ENCODE measurements at places on chromosomes 7 and 10.
A peak's percentile ranks its signal among the peaks of the same experiment; 100 is the strongest.

- DNase-seq: no peak
These were observed 220.2 kb downstream of the EMX2 start for GRCh38 chr10:117762819-117763172.

DNA sequence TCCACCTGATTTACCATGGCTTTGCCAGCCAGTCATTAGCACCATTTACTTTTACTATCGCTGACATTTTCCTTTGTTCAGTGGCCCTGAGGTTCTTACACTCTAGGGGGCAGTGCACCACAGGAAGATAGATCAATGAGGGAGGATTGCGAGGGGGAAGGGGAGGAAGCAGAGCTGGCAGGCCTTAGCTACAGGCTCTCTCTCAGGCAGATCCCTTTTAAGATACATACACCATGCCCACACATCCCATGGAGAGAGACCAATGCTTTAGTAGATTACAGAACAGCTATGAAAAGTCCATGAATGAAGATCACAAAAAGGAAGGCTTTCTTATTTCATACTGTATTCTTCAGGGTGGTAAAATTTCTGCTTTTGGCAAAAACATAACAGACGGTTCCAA lies 47.4 kb downstream of the DENND11 start:
- peak; percentile 71 for DNase-seq

GRCh38 chr10:49595003-49595712 lies 15.0 kb upstream of the SLC18A3 start:
- DNase-seq: no peak

DNA sequence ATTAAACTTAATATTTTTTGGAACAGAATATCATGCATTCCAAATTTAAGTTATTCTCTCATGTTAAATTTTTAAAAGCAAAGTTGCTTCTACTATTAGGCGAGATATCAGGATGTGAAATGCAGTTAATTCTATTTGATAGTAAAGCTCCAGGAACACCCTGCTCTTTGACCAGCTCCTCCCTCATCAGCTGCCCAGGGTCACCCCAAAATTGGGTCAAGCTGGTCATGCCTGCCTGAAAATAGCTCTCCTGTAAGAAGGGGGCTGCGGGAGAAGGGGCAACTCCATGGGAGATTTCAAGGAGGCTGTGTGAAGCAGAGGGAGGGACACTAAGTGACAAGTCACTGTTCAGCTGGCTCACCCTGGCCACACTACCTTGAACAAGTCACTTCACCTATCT lies 5.9 kb downstream of the PPP1R3C start:
- DNase-seq: no peak

DNA sequence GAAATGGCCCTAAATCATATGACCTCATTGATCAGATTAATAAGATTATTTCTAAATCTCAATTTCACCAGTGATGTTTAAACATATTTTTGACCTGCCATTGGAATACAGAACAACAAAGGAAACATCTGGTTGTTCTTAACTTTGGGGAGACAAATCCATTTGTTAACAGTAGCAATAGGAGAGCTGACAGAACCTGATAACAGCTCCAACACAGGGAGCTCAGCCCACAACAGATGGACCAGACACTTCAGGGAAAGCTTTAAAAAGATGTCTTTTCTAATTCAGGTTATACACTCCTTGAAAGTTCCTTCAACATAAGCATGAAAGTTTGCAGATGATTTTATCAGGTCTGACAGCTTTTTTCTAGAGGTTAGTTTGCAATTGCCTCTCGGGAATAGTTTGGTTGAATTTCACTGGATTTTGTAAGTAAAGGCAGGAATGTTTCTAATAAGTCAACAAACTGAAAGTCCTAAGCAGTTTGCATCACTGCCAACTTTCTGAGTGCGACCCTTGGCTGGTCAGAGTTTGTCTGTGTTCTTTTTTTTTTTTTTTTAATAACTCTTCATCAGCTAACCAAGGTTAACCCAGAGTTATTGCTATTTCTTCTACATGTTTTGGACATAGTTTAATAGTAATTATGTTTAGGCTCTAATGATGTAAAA lies 6.5 kb upstream of the MET start:
- DNase-seq: no peak

DNA sequence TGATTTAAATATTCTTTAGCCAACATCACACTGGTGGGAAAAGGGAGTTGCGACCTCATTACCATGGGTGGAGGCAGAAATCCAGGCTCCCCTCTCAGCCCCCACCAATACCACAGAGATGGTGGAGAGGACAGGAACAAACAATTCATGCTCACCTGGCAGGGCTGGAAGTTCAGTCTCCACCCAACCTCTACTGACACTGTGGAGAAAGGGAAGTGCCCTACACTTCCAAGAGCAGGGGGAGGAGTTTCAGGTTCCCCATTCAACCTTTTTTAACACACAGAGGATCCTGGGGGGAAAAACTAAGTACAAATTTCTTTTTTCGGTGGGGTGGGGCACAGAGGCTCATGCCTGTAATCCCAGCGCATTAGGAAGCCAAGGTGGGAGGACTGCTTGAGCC lies 210.1 kb upstream of the KCTD7 start:
- no peak for DNase-seq

DNA sequence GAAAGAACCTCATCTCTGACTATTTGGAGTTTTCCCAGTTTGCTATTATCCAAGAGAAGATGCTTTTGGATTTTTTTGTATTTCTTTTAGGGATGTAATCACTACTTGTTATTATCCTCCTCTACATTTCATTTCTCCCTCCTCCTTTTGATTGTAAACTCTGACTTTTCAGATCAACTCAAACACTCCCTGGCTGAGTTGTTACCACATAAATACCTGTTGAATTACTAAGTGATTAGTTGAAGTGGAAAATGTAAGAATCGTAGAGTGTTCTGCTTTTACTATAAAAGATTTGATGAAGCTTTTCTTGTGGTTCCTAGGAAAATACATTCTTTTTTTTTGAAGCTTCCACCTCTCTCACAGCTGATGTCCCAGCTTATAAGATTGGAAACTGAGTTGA lies 164.1 kb upstream of the C1GALT1 start:
- DNase-seq: no peak

DNA sequence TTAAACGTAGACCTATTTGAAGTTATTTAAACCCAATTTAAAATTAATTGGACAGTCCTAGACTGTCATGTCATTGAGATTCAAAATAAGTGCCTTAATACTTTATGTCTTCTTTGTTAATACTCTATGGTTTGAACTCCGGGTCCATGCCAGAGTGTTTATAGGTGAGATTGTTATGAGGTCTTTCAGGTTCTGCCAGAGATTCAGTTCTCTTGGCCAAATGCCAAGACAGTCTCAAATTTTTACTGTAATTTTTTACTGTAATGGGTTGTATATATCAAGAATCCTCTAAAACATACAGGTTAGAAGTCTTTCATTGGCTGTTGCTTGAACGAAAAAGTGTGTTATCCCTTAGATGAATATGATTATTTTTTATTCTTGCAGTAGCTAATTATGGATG lies 3.9 kb downstream of the ADD3 start:
- no peak for DNase-seq

DNA sequence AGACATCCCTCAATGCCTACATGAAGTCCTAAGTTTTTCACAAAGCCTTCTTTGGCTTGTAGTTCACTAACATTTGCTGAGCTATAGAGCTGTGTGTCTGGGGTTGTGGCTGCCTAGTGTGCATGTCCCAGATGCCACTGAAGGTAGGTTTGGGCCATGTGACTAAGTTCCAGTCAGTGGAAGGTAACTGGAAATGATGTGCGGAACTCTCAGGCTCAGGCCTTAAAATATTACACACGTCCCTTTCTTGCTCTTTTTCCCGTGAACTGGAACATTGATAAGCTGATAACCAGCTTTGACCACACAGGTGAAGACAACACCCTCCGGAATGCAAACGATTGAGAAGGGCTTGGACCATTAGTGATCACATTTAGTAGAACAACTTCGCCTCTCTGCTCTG lies 358.1 kb downstream of the GATA3 start:
- DNase-seq: no peak

- DNase-seq: peak; percentile 54
These were observed 12.1 kb upstream of the RHBDD2 start for GRCh38 chr7:75866489-75867389.

GRCh38 chr7:136741941-136742340 lies 126.5 kb upstream of the CHRM2 start:
- no peak for DNase-seq

GRCh38 chr7:31910191-31910590 lies 160.0 kb downstream of the PDE1C start:
- no peak for DNase-seq

DNA sequence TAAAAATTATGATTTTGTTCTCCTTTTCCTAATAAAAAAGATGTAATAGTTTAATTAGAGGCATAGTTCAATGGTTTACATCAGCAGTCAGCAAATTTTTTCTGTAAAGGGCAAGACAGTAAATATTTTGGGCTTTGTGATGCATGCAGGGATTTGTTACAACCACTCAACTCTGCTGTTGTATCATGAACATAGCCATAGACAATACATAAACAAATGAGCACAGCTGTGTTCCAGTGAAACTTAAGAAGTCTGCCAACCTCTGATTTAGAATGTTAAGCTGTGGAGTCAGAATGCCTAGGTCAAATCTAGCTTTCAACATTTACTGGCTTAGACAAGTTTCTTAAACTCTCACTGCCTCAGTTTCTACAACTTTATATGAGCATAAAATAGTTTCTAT lies 31.6 kb downstream of the ASZ1 start:
- DNase-seq: no peak

GRCh38 chr10:31908157-31908556 lies 20.5 kb downstream of the ARHGAP12 start:
- DNase-seq: no peak

DNA sequence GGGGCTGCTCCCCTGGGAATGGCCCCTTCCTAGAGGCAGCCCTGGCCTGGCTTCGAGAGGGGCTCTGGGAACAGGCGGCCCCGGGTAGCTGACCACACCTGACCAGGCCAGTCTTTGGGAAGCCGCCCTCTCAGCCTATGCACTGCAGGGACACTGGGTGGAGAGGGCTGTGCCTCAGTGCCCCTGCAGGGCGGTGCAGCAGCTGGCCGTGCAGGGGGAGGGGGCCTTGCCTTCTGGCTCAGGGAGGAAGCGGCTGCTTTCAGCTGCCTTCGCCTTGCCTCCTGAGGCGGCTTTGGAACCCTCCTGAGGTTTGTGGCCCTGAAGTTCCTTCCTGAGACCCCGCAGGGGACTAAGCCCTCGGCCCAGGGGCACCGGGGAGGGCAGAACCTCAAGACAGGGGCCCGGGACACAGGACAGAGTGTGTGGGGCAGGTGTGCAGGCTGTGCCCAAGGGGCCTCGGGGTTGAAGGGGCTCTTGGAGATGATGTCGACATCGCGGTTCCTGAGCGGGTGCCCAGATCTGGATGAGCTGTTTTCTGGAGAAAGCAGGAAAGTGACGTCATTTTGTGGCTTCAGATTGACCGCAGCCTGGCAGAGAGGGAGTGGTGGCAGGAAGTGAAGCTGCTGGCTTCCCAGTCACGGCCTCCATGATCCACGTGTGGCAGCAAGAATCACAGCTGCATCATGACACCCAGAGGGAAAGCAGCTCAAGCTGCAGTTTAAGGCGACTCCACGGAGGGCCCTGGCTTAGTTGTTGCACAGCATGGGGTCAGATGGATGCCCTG lies 17.7 kb downstream of the ADAM8 start:
- DNase-seq: peak; percentile 70

GRCh38 chr7:28609608-28610007 lies 197.3 kb downstream of the CREB5 start:
- no peak for DNase-seq

DNA sequence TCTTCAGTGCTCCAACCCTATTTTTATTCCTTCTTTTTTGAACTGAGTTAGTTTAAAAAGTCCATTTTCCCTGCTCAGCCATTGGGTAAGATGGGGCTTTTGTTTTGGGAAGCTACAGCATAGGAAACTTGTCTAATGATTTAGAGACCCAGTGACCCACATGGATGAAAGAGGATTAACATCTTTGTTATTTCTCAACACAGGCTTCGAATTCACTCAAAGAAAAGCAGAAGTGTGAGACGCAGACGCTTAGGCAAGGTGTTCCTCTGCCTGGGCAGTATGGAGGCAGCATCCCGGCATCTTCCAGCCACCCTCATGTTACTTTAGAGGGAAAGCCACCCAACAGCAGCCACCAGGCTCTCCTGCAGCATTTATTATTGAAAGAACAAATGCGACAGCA lies 152.0 kb downstream of the HDAC9 start:
- no peak for DNase-seq

GRCh38 chr7:51138123-51139085 lies 178.2 kb downstream of the COBL start:
- DNase-seq: no peak

DNA sequence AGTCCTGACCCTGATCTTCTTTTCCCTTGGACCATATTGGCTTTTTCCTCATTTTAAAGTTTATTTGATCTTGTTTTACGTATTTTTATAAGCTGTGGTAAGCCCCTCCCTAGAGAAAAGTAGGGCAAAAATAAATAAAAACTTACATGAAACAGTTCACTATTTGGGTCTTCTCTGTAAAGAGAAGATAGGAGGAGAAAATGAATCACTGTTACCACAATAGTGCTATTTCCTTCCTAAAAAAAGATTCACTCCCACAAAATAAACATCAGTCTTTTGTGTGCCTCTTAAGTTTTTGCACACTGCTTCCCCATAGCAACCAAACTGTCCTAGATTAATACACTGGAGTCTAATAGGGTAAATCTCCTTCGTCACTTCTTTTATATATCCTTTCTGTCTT lies 1.4 kb upstream of the SVIL start:
- DNase-seq: no peak

DNA sequence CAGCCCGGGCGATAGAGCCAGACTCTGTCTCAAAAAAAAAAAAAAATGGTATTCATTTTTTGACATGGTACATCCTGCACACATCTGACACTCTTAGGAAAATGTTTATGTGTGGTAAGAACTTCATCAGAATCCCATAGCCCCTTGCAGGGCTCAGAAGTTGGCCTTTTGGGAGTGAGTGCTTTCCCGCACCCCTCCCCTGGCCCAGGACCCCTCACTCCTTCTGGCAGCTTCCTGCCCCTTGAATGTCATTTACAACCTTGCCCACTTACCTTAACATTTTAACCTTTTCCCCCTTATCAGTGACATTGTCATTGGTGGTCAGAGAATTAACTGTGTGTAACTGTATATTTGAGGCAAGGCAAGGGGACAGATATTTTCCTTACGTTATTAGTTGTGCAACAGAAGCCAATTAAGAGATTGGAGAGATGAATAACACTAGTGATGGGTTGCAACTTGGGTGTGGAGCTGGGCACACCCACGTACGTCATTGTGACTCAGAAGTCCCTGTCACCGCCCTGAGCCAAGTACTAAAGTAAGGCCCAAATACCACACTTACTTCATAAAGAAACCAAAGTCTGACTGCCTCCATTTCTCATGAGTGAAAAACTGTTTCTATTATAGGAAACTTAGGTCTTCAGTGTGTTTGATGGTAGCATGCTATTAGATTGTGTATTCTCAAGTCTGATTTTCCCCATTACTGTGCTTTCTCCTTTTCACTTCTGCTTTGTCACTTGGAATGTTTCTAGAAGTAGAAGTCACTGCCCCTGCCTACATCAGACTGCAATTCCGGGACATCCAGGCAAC lies 31.6 kb downstream of the OGDH start:
- DNase-seq: peak; percentile 77

- DNase-seq: no peak
These were observed 101.7 kb downstream of the HOXA1 start for GRCh38 chr7:26993816-26994810.

GRCh38 chr10:89393898-89394297 lies 1.5 kb downstream of the IFIT1 start:
- no peak for DNase-seq

GRCh38 chr10:20677340-20677739 lies 219.8 kb downstream of the NEBL start:
- DNase-seq: peak; percentile 57
